ENCODE measurements at places on chromosomes 6 and 20.
A peak's percentile ranks its signal among the peaks of the same experiment; 100 is the strongest.

DNA sequence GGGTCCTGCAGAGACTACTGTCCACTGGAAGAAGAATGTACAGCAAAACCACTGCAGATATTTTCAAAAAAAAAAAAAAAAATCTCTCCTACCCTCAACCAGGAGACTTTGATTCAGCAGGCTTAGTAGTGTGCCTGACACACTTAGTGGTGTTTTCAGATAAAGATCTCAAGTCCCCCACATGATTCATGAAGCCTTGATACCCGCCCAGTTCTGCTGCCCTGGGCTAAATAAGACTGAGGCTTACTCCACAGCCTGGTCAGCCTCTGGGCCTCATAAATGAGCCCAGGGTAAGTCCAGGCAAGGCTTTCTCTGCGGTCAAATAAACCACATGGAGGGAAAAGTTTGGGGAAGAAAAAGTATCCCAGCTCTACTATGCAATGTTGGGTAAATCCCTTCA is 222.1 kb upstream of the ARID1B start:
- DNase-seq = no peak

- DNase-seq = no peak
Measured at GRCh38 chr6:162856885-162857284, 129.1 kb downstream of the PACRG start.

DNA sequence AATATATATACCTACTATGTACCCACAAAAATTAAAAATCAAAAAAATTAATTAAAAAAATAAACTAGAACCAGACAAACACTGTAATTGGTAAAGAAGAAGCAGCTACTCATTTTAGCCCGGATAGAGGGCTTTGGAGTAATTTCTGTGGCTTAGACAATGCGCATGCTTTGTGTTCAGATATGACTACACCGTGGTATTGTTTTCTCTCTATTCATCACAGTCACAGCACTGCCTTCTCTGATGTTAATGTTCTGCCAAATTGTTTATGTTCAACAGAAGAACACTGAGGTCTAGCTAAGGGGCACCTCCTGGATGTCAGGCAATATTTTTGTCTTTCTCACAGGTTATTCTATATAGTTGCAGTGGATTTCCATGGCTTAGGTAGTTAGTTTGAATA is 77.5 kb upstream of the GJE1 start:
- DNase-seq = no peak

DNA sequence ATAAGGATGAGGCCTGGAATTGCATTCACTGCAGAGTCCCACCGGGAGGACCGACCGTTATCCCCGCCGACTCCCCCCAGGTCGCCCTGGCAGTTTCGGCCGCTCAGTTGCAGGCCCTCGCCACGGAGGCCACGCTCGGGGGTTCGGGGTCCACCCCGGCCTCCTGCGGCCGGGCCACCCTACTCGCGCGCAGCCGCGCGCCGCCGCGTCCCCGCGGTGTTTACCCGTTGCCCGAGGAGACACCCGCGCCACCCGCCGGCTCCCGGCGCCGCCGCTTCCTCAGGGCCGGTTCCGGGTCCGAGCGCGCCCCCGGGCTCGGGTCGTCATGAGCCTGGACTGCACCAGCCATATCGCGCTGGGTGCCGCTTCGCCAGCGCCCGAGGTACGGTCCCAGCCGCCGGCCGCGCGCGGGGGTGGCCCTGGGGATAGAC is at the start of gene CCDC170:
Gene CCDC170 (plus strand): TSS at position 214 of the 431 bp plus-strand sequence. CDS start 112 bp downstream, at position 326.
- DNase-seq = peak; percentile 6

GRCh38 chr6:33288141-33288920 is 708 bp downstream of the WDR46 start:
- DNase-seq = no peak

- DNase-seq = no peak
Measured at GRCh38 chr6:84568971-84569370, 195.4 kb downstream of the TBX18 start.

- DNase-seq = no peak
Measured at GRCh38 chr6:137722749-137723272, 144.2 kb upstream of the TNFAIP3 start.

DNA sequence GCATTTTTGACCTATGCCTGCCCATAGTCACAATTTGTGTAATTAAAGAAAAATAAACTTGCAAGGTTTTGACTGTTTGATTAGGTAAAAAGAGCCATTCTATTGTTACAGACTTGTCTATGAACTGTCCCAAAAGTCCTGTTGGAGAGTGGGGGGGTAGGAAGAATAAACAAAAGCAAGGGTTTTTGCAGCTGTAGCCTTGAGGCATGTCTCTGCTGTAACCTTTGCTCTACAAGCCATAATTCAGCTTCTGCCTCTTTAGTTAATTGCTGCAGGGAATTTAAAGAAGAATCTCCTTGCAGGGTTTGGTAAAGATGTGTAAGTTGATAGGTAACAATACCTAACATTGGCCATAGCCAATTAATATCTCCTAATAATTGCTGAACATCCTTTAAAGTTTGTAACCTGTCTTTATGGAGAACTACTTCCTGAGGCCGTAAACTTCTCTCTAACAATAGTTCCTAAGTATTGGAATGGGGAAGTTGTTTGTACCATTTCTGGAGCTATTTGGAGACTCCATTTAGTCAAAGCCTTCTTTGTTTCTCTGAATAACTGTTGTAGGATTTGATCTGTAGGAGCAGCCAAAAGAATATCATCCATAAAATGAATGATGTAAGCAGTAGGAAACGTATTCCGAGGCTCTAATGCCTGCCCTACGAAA is 7.9 kb upstream of the ABHD12 start:
- DNase-seq = no peak

- DNase-seq = no peak
Measured at GRCh38 chr20:54475334-54476168, at the start of gene DOK5. Gene DOK5 (plus strand): TSS chr20:54475593. CDS start chr20:54475947, 354 bp downstream.

Measured in DMS79 treated with DMSO at 0.1 percent for 48 hours (cell line).